ENCODE measurements at places on chromosomes 7 and 10.

DNA sequence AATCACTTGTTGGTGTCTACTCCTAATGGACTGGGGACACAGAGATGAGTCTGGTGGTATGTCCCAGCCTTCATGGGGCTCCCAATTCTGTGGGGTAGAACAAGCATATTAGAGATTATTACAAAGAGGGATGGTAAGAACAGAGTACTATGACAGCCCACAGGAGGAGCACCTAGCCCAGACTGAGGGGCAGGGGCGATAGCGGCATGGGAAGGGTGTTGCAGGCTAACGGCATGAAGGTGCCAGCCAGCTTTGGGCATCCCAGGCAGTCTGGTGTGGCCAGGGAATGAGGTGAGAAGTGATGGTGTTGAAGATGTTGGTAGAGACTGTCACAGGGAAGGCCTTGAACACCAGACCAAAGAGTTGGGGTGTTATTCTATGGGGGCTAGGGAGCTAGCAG lies 280.0 kb downstream of the RPS24 start:
- DNase-seq: no peak

DNA sequence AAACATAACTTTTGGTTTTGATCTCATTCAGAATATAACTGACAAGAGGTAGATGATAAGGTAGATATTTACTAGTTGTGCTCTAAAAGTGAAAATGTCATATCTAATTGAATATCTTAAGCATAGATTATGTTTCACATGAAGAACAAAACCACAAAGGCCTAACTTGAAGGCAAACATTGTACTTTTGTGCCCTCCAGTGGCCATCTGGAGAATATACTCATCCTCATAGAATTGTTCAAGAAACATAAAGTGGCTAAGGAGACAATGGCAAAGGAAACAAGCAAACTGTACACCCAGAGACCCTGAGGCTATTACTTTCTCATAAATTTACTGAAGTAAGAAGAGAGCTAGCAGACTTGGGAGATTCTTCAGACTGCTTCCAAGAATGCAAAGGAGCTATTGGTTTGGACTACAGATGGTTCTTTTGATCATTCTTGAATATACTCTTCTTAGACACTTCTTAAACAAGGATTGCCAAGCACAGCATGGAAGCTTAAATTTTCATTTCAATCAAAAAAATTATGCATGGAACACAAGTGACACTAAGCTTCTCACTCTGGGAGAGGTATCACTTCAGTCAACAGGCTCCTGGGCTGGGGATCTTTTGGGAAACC lies 98.2 kb upstream of the DKK1 start:
- no peak for DNase-seq

DNA sequence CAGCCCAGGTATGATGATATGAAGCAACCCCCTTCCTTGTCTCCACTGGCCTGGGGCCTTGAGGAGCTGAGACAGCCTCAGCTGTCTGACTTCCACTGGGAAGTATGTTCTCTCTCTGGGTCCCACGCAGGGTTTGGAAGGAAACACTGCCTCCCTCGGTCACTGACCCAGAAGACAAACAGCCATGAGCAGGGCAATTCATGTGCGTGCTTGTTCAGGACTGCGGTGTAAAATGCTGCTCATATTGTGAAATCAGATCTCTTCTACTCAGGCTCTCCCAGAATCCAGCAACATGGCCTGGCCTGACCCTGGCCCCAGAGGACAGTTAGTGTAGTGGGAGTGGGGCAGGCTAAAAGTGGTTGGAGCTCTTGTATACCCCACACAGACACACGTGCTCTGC lies 2.8 kb downstream of the CLCN1 start:
- no peak for DNase-seq

GRCh38 chr10:124153023-124153826 lies 59.8 kb upstream of the CHST15 start:
- peak; percentile 81 for DNase-seq

GRCh38 chr10:76315240-76315639 lies 883.8 kb downstream of the LRMDA start:
- DNase-seq: no peak

DNA sequence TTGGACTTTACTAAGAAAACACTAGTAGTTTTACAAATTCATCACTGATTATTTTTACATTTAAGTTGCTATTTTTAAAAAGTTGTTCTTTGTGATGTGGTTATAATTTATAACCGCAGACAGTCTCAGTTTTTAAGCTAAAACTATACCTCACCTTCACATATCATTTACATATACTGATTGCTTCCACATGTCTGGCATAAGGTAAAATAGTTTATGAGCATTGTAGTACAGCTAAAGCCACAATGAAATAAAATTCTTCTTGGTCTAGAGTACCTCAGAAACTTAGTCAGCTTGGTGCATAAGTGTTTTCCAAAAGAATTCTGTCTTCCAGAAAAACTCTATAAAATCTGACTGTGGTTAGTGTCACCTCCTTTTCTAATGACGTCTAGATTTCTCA lies 13.0 kb downstream of the SEMA3A start:
- no peak for DNase-seq

DNA sequence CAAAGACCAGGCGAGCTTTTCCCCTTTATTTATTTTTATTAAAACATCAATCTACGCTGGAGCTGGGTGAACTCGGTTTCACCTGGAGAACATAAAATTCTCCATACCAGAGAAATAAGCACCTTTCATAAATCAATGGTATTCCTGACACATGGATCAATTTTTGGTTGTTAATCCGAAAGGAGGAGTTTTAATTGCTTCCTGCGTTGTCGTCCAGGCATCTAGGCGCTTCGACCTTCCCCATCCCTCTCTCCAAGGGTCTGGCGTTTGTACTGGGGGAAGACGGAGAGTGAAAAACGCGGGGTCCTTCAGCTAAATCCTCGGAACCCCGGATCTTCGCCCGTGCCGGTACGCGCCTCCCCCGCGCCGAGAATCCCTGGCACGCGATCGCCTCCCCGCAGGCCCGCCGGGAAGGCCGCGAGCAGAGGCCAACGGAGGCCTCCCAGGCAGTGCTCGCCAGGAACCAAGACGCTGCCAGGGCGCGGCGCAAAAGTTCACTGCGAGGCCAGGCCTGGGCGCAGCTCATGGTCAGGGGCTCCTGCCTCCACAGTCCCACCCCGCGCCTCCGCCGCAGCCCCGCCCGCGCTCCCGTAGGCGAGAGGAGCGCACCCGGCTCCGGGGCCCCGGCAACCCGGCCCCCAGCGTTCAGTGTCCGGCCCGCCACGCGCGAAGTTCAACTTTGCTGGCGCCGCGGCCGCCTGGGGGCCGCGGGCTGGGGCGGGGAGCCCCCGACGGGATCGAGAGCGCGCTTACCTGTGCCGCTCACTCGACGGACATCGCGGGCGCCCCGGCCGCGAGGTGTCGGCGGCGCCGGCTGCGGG lies 8.3 kb upstream of the EBF3 start:
- DNase-seq: no peak

DNA sequence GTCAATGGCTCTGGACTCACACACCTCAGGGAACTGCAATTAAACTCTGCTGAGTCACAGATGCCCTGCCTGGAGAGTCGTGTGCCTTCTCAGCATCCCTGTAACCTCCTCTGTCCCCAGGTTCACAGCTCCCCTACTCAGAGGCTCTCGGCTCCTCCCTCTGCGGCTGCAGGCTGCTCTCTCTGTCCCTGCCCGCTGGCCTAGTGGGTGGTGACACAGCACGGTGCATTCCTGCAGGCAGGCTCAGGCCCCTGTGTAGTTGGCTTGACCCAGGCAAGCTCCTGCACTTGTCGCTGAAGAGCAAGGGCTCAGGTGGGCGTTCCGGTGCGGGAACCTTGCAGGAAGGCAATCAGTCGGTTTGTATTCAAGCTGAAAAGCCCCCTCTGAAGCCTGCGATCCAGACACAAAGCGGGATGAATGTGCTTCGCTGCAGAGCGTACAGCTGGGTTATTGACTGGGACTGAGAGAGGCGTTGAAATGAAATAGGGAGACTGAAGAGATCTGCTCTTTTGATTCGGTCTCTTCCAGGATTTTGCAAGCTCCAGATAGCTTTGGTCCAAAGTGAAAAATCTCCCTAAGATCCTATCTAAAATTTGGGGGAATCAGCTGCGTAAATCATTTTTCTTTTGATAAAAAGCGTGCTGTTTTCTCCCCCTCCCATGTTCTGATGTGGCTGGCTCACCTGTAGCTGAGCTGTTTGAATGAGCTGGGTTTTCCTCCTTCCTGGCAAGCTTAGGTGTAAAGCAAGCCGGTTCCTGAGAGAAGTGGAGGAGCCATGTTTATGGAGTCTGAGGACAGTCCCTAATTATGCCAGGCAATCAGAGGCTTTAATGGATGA lies 208.7 kb upstream of the PHYHIPL start:
- no peak for DNase-seq

DNA sequence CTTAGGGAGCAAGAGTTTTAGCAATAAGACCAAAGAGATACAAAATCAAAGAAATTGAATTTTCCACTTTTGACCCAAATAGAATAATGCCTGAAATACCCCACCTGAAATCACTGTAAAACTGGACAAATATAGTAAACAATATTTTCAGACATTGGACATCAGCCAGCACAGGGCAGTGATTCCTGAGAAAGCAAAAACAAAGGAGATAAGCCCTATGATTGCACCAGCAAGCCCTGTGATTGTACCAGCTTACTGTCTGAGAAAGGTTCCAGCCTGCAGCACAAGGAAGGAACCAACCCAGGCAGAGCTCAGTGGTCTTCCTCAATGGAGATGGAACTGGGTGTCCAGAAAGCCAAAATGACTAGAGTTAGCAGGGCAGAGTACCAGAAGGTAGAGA lies 10.3 kb downstream of the TMEM106B start:
- no peak for DNase-seq

GRCh38 chr7:17474724-17475344 lies 176.4 kb downstream of the AHR start:
- DNase-seq: no peak

DNA sequence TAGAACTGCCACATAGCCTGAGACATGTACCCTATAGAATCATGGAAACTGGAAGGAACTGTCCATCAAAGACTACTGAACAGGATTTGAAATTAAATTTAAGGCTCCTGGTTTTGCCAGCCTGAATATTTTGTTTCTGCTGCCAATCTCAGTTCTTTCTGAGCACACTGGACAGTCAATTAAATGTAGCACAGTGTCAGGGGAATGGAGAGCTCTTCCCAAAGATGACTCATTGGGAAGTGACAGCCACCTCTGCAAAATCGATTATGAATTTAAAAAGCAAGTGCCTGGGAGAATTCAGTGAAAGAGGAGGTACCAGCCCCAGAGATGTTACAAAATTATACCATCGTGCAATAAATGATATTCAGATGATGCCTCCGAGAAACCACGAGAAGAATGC lies 47.8 kb downstream of the CPXM2 start:
- no peak for DNase-seq

GRCh38 chr10:63576501-63576900 lies 55.3 kb downstream of the REEP3 start:
- no peak for DNase-seq

- no peak for DNase-seq
These were observed 837 bp upstream of the IGFBP3 start for GRCh38 chr7:45921699-45922519.

- no peak for DNase-seq
These were observed 46.2 kb upstream of the PLCE1 start for GRCh38 chr10:93947524-93947923.

- DNase-seq: no peak
These were observed 237.3 kb upstream of the SP8 start for GRCh38 chr7:21023841-21024484.

- no peak for DNase-seq
These were observed 24.7 kb downstream of the GHRHR start for GRCh38 chr7:30988351-30989005.

DNA sequence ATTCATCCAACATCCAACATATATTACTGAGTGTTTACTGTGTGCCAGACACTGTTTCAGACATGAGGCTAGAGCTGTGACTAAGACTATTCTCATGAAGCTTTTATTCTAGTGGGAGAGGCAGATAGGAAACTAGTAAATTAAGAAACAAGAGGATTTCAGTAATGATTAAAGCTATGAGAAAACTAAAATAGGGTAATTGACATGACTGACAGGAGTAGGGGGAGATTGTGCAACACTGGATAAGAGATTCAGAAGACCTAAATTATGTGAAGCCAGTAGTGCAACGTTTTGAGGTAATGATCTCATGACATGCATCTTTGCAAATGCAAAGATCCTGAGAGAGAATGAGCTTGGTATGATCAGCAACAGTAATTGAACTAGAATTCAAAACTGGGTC lies 48.6 kb upstream of the MKLN1 start:
- no peak for DNase-seq

DNA sequence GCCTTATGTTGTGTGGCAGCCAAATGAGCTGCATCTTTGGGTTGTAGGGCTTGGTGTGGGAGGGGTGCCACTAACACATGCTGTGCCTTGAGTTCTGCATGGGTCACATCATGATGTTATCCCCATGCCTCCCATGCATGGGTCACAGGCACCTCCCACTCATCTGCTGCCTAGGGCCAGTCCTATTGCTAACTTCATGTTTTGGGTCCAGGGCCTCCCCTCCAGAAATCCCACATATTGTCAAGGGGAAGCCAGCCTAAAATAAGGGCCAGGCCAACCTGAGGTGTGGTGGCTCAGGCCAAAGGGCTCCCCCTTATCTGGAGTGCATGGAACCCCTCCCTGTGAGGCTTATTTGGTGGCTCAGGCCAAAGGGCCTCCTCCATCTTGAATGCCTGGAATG lies 299.0 kb downstream of the RPS24 start:
- DNase-seq: no peak

GRCh38 chr7:43560742-43561330 lies 22.1 kb upstream of the STK17A start:
- no peak for DNase-seq

GRCh38 chr10:132570771-132571649 lies 33.4 kb downstream of the INPP5A start:
- DNase-seq: no peak

DNA sequence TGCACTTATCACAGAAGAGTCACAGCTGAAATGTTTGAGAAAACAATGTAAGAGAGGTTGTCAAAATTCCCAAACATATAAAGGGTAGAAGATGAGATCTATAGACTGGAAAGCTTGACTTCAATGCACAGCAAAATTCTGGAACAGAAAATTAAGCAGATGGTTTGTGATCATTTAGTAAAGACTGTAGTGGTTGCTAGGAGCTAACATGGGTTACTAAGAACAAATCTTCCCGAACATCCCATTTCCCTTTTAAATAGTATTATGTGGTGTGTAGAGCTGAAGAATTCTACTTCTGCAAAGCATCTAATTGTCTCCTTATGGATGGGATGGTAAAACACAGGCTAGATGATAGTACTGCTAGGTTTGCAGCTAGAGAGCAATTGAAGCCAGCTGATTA lies 312.3 kb downstream of the CAMK1D start:
- DNase-seq: no peak

DNA sequence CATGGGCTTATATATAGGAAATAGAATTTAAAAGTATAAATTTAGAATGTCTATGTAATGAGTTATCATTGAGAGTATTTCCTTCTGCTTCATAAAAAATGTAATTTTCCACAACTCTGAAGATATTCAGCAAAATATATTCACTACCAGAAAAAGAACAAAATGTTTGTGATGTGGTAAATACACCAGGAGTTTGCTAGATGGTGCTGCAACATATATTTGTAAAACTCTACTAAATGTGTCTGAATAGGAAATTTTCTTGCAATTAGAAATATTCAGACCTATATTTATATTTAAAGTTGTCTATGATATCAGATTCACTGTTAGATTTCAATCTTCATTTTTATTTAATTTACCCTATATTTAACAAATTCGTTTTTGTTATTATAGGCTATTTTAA lies 201.1 kb downstream of the PPP1R3A start:
- no peak for DNase-seq
